ENCODE measurements at places on chromosomes 5 and 9.

DNA sequence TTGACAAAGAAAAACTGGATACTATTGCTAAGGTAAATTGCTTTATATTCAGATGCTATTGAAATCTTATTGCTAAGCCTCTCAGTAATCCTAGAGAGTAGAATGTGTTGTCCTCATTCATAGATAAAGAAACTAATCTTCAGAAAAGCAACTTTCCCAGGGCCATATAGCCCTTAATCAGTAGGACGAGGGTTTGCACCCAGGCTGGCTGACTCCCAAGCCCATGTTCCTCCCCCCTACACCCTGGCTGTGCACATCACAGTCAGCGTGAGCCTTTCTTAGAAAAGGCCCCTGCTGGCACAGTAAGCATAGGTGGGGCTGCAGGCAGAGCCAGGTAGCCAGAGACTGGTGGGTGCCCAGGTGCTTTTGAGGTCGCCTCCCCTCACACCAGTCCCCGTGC lies 15.8 kb upstream of the GLIPR2 start:
- DNase-seq = no peak

DNA sequence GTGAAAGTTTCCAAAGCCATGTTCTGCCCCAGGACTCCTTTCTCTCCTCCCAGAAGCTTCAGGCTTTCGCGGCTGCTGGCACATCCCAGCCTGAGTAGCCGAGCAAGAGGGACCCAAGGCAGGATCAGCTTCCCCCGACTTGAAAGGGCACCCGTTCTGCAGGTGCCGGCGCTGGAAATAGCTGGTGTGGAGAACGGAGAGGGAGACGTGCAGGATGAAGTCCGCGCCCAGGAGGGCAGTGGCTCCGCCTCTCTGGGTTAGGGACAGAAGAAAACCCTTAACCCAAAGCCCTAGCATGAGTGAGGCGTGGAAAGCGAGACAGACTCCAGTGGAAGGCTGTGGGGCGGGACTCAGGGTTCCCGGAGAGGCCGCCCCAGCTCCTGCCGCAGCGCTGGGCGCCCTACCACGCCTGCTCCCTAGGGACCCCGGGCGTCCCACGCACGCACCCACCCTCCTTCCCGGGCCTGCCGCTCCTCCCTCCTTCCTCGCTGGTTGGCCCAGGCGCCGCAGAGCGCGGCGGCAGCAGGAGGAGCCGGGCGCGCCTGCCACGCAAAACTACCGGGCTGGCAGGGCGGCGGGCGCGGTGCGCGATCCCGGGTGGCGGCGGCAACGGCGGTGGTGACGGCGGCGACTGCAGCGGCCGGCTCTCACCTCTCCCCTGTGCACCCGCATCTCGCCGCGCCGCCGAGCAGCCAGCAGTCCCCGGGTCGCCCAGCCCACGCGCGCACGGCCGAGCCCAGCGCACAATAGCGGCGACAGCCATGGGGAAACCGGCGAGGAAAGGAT lies at the start of gene SLC1A1:
Gene SLC1A1, plus strand, starts transcription at position 550 of the 786 bp plus-strand sequence. Its CDS starts 212 bp downstream, at position 762.
- peak; percentile 33 for DNase-seq

DNA sequence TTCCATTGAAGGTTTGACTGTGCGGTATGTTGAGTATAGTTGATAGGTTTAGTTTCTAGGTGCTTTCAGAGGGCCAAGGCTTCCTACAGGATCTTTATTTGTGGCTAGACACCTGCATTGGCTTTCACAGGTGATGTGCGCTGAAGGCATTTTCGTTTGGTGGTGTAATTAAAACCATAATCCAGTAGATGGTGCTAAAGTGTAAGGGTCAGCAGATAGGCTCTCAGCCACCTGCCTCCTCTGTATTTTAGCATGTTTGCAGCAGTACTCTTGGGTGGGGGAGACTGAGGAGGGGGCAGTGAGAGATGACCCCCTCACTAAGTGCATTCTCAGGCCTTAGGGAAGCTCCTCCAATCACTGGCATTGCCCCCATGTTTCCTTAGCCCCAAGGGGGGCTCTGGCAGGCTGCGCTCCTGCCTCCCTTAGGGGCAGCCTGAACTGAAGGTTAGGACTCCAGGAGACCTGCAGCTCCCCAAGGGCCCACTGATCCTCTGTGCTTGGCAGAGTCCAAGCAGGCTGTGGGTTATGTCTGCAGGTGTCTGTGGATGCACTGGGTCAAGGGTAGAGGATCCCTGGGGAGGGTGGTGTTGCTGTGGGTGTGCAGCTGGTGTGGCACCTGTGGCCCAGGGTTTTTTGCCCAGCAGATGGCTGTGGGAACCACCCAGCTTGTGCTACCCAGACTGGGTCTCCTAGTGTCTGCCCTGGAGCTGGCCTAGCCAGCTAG lies 23.4 kb downstream of the CDK20 start:
- no peak for DNase-seq

- peak; percentile 78 for DNase-seq
Measured at GRCh38 chr5:96870094-96871026, 5.9 kb upstream of the ERAP2 start.

- DNase-seq = no peak
Measured at GRCh38 chr5:120405286-120405864, 58.7 kb upstream of the PRR16 start.

GRCh38 chr5:131790550-131790949 lies 6.3 kb downstream of the FNIP1 start:
- DNase-seq = no peak

DNA sequence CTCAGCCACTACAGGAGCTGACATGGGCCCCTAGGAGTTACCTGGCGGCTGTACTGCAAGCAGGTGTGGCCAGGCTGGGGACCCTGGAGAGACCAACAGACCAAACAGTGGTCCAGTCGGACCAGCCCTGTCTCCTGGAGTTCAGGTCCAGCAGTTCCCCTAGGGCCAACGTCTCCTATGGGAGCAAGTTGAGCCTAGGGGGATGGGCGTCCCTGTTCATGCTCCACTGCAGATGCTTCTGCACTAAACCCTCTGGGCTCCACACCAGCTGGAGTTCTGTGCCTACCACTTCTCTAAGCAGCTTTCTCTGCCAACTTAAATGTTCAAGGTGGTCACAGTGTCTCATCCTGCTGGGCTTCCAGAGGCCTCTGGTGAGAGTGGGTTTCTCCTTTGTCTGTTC lies 20.6 kb upstream of the OMD start:
- no peak for DNase-seq

DNA sequence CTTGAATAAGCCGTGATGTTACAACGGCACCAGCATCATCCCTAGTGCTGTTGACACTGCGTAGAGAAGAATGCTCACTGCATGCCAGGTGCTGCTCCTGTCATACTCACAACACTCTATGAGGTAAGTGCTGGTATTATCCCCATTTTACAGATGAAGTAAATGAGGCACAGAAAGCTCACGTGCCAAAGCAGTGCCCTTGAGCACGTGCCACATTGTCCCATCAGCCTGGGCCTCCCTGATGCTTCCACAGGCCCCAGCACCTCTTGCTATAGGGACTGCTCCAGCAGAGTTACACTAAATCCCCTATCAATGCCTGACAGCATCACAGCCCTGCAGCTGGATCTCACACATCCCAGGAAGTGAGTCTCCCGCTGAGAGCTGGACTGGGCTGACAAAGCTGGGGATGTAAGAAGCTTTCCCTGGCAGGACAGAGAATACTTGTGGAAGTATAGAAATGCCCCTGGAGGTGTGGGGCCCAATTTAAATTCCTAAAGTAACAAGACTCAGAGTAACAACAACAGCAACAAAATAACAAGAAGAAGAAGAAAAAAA lies 216.1 kb downstream of the FSTL4 start:
- no peak for DNase-seq

- no peak for DNase-seq
Measured at GRCh38 chr9:25600501-25600900, 77.7 kb downstream of the TUSC1 start.

DNA sequence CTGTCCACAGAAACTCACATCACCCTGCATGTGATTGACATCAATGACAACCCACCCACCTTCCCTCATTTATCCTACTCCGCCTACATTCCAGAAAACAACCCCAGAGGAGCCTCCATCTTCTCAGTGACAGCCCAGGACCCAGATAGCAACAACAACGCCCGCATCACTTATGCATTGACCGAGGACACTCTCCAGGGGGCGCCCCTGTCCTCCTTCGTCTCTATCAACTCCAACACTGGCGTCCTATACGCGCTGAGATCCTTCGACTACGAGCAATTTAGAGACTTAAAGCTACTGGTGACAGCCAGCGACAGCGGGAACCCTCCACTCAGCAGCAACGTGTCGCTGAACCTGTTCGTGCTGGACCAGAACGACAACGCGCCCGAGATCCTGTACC lies 1.7 kb downstream of the PCDHGA3 start:
- DNase-seq = no peak

- DNase-seq = no peak
Measured at GRCh38 chr9:19380826-19381075, 715 bp upstream of the RPS6 start.

DNA sequence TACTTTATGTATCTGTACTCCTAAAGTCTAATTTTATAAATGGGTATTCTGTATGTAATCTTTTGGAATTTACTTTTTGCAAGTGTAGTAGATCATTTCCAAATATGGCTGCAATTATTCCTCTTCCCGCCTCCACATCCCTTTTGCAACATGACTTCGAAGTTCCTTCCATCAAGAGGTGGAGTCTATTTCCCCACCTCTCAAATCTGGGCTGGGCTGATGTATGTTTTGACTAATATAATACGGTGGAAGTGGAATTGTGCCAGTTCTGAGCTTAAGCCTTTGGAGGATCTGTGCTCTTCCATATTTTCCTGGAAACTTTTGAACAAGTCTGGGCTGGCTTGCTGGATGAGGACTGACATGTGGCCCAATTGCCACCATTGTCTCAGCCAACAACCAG lies 155.9 kb downstream of the FGF18 start:
- DNase-seq = no peak

GRCh38 chr5:88818296-88818695 lies 64.7 kb downstream of the MEF2C start:
- no peak for DNase-seq

DNA sequence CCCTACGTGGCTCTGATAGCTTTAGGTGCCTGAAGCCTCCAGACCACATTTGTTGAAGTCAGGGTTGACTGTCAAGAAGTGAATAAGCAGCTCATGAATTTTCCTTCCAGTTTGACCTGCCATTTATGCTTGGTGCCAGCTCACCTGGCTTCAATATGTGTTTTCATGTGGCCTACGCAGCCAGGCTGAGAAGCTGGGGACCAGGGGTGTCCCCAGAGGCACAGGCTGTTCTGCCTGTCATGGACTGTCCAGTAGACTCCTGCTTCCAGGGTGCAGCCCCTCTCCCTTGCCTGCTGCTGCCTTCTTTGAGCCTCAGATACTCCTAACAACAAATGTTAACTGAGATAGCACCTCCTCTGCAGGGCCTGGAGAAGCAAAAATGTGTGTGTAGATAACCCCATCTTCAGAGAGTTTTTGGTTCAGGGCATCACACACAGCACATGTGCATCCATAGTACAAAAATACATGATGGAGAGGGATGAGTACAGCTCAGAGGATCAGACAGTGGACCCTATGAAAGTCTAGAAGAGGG lies 5.8 kb downstream of the TNFAIP8 start:
- DNase-seq = no peak

GRCh38 chr5:96074870-96075269 lies 113.2 kb upstream of the ELL2 start:
- DNase-seq = no peak

DNA sequence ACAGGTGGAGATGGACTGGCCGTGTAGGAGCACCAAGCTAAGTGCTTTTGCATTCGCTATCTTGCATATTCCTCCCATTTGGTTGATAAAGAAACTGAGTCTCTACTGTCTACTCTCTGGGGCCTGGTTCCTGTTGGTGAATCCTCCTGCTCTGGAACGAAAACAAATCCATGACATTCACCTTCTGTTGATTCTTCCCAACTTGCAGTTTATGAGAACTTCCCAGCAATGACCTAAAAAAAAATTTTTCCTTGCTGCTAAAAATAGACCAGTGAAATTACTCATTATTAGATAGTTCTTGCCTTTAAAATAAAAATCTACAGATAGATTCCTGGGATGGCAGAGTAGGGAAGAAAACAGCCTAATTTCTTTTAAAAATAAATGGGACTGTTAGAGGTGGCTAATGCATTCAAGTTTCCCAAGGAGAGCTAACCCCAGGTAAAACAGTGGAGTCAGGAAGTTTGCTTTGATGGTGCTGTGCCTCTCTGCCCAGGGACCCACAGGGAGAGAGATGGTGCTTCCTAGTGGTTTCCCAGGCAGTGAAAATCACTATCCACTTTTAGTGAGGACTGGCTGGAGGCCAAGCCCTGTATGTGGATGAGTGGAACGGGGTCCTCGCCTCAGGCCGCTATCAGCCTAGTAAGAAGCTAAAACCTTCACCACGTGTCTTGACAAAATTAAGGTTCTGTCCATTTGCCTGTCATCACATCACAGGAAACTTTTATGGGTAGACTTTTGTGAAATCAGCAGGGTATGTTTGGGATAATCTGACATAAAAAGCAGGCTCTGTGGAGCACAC lies 68.4 kb upstream of the NR3C1 start:
- DNase-seq = no peak

- no peak for DNase-seq
Measured at GRCh38 chr5:83485842-83486241, 14.3 kb downstream of the VCAN start.

DNA sequence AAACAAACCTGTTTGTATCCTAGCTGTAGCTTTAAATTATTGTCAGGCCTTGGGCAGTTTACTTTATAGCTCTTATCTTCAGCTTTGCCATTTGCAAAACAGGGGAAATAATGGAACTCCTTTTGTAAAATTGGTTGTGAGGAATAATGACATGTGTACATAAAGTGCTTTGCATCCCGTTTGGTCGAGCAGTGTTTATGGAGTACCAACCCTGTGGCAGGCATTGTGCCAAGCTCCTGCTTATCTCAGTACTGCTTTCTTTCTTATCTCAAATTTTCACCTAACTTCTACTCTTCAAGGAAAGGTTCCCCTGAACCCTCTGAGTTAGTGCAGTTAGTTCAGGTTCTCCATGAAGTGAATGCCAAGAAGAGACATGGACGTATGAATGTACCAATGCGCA lies 9.4 kb upstream of the TENT2 start:
- no peak for DNase-seq

GRCh38 chr5:24135536-24135935 lies 509.2 kb downstream of the CDH10 start:
- no peak for DNase-seq

DNA sequence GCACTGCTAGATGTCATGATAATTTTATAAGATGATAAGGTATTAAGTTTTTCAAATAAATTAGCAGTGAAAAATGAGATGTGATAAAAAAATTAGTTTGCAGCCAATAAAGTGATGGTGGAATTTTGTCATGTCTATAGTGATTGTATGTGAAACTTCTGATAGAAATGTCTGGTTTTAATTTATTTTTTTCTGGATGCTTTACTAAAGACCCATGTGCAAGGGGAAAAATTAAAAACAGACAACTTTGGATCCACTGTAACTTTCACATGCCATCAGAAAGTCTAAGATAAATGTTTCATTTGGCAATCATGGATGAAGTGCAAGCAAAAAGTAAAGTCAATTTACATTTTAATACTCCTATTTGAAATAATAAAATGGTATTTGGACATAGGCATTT lies 4.4 kb upstream of the NDUFS4 start:
- DNase-seq = no peak

GRCh38 chr5:167792514-167792913 lies 498.9 kb upstream of the WWC1 start:
- DNase-seq = no peak

- DNase-seq = no peak
Measured at GRCh38 chr5:172085738-172086137, 79.3 kb upstream of the FBXW11 start.

GRCh38 chr5:54360089-54360488 lies 49.7 kb upstream of the ARL15 start:
- no peak for DNase-seq

- no peak for DNase-seq
Measured at GRCh38 chr9:108186642-108187395, 669.0 kb downstream of the ACTL7B start.
